ENCODE measurements at places on chromosomes 4 and X.

- DNase-seq, result no peak
These were observed 19.7 kb downstream of the QDPR start for GRCh38 chr4:17492058-17492741.

DNA sequence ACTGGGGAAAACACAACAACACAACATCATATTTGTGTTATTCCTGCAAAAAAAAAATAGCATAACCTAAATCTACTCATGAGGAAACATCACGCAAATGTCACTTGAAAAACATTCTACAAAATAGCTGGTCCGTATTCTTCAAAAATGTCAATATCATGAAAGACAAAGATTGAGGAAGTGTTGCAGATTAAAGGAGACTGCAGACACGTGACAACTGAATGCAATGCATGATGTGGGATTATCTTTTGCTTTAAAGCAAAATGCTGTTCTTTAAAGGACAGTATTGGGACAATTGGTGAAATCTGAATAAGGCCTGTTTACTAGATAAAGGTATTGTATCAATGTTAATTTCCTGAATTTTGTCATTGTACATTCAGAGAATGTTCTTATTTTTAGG, 157.7 kb downstream of the SMIM20 start:
- no peak for DNase-seq

- no peak for DNase-seq
These were observed 173.2 kb downstream of the CBLL2 start for GRCh38 chrX:22445880-22446279.

- DNase-seq, result no peak
These were observed 5.3 kb downstream of the RS1 start for GRCh38 chrX:18666614-18667013.

GRCh38 chrX:76248901-76249300, 76.0 kb downstream of the PBDC1 start:
- no peak for DNase-seq

- no peak for DNase-seq
These were observed 37.2 kb downstream of the CNGA2 start for GRCh38 chrX:151771726-151772125.

DNA sequence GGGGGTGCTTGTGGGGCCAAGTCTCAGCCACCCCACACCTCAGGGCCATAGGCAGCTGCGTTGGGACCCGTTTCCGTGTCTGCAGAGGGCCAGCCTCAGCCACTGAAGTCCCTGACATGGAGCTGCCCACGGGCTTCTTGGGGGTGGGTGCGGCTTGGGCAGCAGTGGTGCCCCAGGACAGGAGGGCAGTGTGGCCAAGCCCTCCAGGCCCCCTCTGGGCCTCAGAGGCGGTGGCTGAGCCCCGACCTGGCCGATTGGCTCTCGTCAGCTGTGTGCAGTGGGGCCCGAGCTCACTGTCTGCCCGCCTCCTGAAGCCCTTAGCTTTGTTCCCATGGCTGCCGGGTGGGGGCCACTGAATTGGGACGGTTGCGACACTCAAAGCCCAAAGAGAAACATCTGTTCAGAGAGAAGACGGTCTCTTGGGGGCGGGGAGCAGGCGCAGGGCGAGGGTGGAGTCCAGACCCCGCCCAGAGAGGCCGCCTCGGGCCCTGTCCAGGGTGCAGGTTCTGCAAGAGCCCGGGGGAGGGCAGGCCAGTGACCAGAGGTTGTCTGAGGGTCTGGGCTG, 9.1 kb downstream of the FGFR3 start:
- no peak for DNase-seq

GRCh38 chr4:185068837-185069236, 50.5 kb downstream of the HELT start:
- no peak for DNase-seq

GRCh38 chr4:59553721-59554091, 1646.4 kb upstream of the ADGRL3 start:
- DNase-seq, result peak; percentile 24

- DNase-seq, result no peak
These were observed 3.8 kb downstream of the VEGFC start for GRCh38 chr4:176788971-176789370.

DNA sequence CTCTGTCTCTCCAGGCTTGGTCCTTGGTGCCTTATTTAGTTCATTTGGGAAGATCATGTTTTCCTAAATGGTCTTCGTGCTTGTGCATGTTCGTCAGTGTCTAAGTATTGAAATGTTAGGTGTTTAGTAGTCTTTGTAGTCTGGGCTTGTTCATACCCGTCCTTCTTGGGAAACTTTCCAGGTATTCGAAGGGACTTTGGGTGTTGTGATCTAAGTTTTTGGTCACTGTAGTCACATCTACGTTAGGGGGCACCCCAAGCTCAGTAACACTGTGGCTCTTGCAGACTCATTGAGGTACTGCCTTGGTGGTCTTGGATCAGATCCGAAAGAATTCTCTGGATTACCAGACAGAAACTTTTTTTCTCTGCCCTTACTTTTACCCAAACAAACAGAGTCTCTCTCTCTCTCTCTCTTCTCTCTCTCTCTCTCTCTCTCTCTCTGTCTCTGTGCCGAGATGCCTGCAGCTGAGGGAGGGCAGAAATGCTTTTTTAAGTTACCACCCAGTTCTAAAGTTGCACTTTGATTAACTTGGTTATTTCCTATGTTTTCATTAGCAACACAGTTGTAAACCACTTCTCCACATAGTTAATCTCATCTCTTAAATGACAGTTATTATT, 67.6 kb upstream of the SLC7A3 start:
- DNase-seq, result no peak

DNA sequence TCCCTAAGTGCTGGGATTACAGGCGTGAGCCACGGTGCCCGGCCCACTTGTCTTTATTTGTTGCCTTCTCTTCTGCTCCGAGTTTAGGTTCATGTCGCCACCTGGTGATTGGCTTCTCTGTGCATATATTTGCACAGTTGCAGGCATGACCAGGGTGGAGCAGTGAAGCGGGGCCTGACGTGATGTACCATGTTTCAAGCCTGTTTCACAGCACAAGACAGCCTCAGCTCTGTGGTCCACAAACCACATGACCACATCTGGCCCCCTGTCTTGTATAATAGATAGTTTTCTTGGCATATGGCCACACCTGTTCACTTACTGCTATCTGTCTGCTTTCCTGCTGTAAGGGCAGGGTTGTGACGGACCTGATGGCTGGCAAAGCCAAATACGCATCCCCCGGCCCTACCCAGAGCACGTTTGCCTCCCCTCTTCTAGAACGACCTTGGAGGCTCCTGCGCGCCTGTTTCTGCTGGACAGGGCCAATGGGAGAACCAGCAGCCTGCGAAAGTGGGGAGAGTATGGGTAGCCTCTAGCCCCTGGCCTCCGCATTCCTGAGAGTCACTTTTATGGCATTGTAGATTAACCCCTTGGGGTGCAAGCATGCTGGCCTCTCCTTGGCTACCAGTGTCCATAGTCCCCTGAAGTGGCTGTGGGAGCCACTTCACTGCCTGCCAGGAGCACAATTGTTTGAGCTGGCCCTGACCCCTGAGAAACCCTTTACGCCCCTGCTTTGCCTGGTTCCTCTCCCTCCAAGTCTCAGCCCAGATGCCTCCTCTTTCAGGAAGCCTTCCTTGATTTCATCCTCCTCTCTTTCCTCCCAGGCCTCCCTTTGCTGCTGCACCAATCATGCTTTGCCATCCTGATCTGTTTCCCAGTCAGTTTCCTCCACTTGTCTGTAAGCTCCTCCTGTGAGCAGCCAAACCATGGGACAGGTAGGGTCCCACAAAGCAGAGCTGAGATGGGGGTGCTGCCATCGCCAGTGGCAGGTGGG, 6.0 kb upstream of the SH3TC1 start:
- DNase-seq, result no peak

GRCh38 chr4:124523816-124524215, 188.7 kb downstream of the ANKRD50 start:
- no peak for DNase-seq

GRCh38 chr4:80197601-80198440, 518 bp downstream of the PRDM8 start:
- DNase-seq, result no peak

- DNase-seq, result peak; percentile 23
These were observed 39.5 kb downstream of the TMEM154 start for GRCh38 chr4:152640058-152640921.

GRCh38 chrX:118534716-118535493, 39.3 kb downstream of the DOCK11 start:
- no peak for DNase-seq

DNA sequence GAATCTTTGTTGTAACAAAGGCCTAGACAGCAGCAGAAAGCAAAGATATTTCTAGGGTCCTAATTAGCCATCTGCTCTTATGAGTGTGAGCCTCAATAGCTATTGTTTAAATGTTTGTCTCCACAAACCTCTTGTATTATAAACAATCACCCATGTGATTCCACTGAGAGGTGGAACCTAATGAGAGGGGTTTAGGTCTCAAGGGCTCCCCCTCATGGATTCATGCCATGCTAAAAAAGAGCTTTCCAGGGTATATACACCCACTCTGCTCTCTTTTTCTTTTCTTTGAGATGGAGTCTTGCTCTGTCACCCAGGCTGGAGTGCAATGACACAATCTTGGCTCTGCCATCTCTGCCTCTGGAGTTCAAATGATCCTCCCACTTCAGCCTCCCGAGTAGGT, 42.1 kb downstream of the TRIM61 start:
- no peak for DNase-seq

GRCh38 chrX:71910986-71911730, 513 bp downstream of the NHSL2 start:
- no peak for DNase-seq

DNA sequence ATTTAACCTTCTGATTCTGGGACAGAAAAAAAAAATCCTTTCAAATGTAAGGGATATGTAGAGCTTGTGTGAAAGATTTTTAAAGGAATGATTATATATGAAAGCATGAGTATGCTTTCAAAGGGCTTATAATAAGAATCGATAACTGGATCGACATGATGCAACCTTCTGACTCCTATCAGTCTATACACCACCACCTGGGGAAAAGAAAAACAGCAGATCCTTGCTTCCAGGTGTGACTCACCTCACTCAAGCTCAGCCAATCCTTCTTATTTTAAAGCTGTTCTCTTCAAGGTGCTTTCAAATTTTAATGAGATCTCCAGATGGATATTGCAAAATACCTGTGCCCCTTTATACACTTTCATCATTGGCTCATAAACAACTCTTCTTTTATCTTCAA, 102.1 kb upstream of the EDNRA start:
- DNase-seq, result no peak

DNA sequence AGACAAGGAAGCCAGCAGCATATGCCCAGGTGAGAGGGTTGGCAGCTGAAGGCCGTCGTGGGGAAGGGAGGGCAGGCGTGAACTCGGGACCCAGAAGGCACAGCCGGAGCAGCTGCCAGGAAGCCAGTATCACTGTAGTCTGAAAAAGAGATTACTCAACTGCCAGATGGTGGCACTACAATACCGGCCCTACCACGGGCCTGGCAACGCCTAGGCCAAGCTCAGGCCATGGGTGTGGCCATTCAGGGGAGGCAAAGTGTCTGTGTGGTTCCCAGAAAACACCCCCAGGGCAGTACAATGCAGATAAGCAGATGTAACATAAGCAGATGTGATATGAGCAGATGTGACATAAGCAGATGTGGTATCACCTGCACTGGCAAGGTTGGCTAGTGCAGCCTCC, 236.0 kb downstream of the AFAP1 start:
- no peak for DNase-seq

DNA sequence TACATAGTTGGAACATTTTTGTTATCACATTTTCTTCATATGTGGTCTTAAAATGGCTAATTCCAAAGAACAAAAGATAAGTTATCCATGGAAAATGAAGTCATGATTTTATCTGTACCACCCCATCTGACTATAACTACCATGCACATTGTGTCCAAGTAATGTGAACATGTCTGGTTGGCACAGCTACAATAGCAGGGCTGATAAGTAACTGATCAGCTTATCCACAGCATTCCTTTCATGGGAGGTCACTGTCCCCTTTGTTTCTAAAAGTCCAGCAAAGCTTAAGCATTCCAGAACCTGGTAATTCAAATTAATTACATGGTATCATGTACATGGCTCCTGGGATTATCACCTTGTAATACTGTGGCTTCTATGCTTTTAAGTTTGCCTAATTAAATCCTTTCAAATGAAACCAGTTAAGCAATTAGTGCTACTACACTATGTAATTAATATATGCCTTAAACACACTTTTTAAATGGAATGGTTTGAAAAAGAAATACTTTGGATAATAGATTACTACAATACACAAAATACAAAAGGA, 21.1 kb upstream of the SORBS2 start:
- DNase-seq, result peak; percentile 30

DNA sequence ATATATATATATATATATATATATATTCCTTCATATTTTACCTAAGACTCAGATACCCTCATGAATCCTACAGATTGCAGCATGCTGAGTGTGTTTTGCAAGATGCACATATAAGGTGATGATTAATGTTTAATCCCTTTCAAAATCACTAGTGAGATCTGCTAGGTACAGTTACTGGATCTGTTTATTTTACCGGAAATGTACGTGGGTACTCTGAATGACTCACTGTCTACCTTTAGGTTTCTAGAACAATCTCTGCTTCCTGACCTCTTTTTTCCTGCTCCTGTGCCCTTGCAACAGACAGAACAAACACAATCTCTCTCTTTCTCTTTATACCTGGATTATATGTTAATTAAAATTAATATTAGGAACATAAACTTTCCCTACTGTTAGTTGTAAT, 379.6 kb downstream of the FAM133A start:
- no peak for DNase-seq

- no peak for DNase-seq
These were observed 1.6 kb downstream of the SHISA3 start for GRCh38 chr4:42398871-42399331.

GRCh38 chrX:12999422-12999821, 24.5 kb downstream of the TMSB4X start:
- DNase-seq, result no peak

- no peak for DNase-seq
These were observed 297.0 kb upstream of the DCAF8L1 start for GRCh38 chrX:28278251-28278650.

DNA sequence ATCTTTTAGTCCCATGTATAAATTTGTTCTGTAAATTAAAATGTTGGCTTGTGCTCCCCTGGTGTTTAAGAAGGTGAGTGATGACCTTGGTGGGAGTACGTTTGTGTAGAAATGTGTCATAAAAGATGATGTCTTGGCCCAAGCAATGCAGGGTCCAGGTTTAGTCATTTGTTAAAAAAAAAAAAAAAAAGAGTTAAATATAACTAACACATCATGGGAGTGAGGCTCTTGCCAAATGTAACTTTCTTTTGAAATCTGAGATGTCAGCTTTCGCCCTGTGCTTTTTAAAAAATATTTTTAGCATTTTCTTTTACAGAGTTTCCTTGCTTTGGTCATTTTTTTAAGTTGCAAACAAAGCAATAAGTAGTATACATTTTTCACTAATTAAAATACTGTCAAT, 135.6 kb downstream of the FBXO8 start:
- DNase-seq, result no peak
